ENCODE measurements at places on chromosomes 16 and 17.

GRCh38 chr16:75093598-75094540 is 22.7 kb downstream of the LDHD start:
- no peak for DNase-seq

GRCh38 chr16:78778101-78779004 is 678.9 kb downstream of the WWOX start:
- DNase-seq, result no peak

- no peak for DNase-seq
Observed at GRCh38 chr16:57616876-57617275, 11.6 kb upstream of the ADGRG1 start.

DNA sequence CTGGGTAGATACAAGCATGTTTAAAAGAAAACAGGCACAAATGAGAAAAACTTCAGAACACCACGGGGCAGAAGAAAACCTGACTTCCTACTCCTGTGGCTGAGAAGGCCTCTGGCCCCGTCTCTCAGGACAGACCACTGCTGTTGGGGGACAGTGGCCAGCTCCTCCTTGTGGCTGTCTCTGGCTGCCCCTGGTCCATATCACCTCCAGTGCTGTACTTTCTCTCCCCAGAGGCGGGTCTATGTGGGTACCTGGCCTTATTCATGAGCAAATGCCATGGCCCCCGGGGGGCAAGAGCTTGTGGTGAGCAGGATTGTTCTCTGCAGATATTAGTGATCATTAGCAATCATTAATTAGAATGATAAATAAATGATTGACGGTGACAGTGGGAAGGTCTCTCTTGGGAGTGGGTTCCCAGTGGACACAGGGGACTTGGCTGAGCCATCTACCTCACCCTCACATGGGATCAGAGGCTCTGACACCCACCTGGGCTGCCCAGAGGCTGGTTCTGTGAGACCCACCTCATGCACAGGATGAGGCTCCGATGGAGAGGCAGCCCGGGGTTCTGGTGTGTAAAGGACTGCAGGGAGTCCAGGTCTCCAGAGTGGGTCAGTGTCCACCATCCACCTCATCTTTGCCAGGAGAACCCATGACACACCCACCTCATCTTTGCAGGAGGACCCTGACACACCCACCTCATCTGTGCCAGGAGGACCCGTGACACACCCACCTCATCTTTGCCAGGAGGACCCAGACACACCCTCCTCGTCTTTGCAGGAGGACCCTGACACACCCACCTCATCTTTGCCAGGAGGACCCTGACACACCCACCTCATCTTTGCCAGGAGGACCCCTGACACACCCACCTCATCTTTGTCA is 30.6 kb upstream of the CBFA2T3 start:
- DNase-seq, result no peak

- no peak for DNase-seq
Observed at GRCh38 chr16:88286301-88286923, 96.3 kb upstream of the ZNF469 start.

DNA sequence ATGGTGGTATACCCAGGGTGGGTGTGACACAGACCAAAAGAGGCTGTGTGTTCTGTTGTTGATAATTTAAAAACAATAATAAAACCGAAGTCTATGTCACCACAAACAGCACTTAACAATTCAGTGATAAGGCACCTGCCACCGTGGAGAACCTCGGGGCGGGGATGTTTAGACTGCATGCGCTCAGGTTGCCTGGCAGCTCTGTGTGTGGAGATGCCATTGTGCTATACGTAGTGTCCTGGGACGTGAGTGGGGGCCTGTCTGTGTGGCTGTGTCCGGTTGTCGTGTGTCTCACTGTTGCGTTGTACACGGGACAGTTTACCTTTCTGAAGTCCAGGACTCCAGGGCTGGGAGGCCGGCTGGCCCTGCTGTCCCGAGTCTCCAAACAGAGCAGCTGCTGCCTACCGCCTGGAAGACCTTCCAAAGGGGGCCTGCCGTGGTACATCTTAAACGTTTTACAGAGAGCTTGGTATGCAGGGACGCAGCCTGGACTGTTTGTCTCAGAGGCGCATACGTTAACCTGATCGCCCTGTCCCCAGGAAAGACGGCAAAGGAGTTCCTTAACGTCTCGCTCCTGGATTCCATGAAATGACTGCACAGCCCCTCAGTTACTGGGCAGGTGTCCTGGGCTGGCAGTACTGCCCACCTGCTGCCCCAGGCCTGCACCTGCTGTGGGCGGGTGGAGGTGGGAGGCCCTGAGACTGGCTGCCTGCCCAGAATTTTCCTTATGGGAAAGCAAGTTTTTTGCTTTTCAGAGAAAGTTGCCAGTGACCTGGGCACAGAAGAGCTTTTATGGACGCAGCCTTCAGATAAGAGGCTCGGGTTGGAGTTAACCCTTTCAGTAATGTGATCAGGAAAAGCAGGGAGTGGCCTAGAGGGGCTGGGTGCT is 19.0 kb downstream of the SPIRE2 start:
- no peak for DNase-seq

DNA sequence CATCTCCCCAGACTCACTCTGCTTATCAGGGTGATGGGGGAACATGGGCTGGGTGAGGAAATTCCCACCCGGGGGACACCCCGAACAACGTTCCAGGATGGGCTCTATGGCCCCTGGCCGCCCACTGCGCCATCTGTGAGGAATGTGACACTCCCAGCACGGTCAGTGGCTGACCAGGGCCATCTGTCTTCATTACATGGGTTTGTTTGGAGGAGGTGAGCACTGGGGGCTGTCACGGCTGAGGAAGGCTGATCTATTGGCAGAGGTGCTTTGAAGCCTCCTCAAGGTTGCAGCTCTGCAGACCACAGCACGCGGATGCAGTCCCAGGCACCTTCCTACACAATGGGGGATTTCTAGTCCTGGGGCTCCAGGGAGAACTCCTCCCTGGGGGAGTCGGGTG is 214.1 kb upstream of the FOXF1 start:
- no peak for DNase-seq

GRCh38 chr16:86060381-86061317 is 161.7 kb downstream of the IRF8 start:
- no peak for DNase-seq

DNA sequence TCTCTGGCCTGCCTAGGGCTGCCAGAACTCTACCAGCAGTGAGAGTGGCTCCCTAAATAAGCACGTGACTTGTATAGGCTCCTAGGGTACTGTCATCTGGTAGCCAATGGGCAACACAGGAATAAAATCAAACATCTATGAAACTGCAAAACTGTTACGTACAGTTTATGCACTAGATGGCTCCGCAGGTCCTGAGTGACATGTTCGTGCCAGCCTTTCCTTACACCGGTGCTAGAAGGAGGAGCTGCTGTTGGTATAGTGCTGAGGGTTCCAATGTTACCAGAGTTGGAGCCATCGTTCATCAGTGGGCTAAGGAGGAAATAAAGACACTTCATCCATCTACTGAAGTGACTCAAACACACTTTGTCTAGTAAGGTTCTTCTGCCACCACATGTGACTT is 63.2 kb upstream of the TRAP1 start:
- no peak for DNase-seq

DNA sequence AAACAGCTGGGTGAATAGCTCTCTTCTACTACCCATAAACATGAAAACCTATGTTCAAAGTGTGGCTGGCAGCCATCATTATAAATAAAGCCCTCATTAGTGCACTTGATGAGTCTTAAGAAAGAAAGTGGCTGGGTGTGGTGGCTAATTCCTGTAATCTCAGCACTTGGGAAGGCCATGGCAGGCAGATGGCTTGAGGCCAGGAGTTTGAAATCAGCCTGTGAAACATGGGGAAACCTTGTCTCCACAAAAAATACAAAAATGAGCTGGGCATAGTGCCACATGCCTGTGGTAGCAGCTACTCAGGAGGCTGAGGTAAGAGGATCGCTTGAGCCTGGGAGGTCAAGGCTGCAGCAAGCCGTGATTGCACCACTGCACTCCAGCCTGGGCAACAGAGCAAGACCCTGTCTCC is 28.3 kb upstream of the APPBP2 start:
- DNase-seq, result no peak

GRCh38 chr17:78329263-78330059 is 30.4 kb downstream of the SOCS3 start:
- no peak for DNase-seq

DNA sequence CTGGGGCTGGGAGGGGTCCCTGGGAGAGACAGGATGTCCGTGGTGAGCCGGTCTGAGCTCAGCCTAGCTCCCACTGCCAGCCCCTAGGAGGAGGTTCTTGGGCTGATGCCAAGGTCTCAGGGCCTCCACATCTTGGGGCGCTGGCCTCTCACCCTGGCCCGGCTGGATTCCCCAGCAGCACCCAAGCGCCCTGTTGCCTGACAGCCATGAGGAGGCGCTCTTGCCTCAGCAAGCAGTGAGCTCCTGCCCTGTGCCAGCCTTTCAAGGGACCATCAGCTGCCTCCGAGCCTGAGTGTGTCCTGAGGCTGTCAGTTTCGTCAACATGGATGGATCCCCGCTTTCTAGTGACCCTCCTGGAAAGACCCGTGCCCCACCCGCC is 234.9 kb upstream of the CIBAR2 start:
- DNase-seq, result no peak

DNA sequence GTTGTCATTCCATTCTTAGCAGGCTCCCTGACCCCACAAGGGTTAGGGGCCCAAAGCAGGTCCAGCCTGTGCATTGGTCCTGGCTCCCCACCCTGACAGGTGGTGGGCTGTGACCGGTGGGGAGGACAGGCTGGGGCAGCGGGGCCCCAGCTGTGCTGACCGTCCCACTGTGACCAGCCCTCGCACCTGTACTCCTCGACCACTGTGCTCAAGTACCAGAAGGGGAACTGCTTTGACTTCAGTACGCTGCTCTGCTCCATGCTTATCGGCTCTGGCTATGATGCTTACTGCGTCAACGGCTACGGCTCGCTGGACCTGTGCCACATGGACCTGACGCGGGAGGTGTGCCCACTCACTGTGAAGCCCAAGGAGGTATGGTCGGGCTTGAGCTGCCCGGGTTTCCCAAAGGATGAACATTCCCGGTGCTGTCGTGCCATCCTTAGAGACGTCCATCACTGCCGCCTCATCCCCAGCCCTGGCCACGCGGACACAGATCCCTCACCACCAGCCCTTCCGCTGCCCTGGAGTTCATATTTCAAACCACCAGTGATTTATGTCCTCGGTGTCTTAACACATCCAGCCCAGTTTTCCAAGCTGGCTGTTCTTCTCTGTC is 7.3 kb downstream of the DRC7 start:
- no peak for DNase-seq

DNA sequence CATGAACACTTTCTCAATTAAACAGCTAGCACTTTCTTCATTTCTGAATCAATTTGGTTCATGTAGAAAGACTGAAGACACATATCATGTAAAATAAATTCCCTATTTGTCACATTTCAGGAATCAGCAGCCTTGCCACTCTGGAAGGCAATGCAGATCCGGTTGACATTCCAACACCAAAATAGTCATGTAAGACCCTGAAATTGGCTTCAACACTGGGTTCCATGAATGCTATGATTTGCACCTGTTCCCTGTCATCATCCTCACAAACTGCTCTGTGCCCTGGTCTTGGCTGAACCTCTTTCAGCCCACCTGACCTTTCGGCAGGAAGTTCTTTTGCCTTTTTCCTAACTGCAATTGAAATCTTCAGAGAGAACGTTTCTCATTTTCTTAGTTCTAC is 156.9 kb downstream of the CDH8 start:
- DNase-seq, result no peak

DNA sequence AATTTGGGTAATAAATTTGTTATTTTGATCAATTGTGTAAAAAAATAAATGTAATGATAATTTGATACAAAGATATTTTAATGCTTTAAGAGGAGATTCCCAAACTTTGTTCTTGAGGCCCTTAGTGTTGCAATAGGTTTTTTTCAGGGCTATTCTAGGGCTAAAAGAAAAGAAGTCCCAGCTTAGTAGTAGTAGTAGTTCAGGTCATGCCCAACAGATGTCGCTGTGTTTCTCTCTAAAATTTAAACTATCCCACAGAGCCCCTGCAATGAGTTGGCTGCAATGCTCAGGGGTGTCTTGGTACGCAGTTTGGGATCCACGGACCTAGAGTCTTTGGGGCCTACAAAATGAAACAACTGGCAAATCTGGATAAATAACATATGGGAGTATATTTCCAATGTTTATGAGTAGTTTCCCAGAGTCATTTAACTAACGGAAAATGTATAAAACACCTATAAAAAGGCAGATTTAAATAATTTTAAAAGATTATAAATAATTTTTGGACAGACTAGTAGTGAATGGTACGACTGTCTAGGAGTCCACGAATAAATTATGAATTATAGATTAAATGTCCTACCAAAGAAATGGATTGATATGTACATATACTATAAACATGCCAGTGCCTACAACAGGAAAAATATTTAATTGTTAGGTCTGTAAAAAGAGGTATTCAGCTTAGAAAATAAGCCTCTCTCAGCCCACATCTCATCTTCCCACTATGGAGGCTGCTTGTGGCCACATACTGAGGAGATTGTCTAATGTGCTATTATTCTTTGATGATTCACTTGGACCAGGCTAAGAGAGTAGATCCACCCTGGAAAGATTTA is 228.5 kb upstream of the PMFBP1 start:
- DNase-seq, result peak; percentile 7

GRCh38 chr17:30174556-30174955 is 57.9 kb downstream of the NSRP1 start:
- DNase-seq, result no peak

- DNase-seq, result no peak
Observed at GRCh38 chr17:28871056-28871579, 16.3 kb downstream of the ERAL1 start.

DNA sequence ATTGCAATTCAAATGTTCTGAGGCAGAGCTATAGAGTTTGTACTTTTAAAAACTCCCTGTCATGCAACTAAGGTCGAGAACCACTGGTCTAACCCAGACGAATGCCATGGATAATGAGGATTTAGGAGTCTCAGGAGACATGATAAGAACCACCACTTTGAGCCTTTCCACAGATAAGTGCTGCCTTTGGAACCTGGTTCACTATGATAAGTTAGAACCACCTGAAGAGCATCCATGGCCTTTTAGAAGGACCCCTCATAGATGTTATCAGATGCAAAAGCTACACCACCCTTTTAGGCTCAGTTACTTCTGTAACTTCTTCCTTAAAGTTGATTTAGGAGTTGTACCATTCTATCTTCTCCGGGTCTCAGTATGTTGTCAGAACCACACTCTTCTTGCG is 350.6 kb upstream of the CCL2 start:
- no peak for DNase-seq

DNA sequence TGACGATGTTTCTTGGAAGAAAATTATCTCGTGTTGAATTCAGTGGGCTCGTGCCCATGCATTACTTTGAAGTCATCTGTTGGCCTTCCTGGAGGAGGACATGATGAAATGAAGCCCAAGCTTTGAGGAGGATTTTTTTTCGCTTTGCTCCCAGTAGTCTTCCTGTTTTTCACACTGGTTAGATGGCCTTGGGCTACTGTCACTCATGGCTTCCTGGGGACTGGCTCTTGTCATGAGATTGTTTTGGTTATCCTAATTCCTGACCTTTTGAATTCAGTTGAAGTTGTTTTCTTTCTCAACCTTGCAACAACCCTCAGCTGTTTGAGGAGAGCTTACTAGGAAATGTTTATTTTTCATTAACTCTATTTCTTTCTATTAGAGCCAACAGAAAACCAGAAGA is 430.7 kb downstream of the HS3ST3B1 start:
- DNase-seq, result no peak

Data from T-helper 1 cell (primary cell).